ENCODE measurements at places on chromosomes 3 and 15.

DNA sequence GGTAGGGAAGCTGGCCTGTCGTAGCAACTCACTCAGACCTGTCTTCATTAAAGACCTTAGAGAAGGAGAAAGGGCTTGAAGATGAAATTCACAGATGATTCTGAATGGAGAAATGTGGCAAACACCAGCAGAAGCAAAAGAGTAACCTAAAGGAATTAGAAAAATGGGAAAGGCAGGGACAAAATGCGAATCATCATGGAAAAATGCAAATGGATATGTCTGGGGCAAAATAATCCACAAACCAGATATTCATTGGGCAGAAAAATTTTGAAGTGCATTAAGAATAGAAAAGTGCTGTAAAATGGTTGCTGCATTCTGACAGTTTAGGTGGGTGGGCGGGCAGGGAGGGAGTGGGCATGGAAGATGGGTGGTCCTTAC, 156.9 kb upstream of the RASGRP1 start:
- DNase-seq = no peak

DNA sequence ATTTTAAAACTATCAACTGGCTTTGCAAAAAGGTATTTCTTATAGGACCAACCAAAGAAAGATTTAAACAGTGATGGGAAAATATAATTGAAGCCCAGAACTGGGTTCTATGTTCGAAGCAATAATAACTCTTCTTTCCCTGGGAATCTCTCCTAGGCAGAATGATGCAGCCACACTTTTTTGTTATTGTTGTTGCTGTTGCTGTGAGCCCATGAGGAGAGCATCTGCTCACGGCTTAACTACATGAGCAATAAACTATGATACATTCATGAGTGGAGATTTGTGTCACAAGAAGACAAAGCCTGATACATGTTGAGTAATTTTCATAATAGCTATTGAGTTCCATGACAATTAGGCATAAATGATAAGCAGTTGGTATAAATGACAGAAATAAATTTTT, 80.5 kb downstream of the CRTC3 start:
- DNase-seq = no peak

GRCh38 chr3:155217591-155217990, 75.9 kb downstream of the STRIT1 start:
- no peak for DNase-seq

DNA sequence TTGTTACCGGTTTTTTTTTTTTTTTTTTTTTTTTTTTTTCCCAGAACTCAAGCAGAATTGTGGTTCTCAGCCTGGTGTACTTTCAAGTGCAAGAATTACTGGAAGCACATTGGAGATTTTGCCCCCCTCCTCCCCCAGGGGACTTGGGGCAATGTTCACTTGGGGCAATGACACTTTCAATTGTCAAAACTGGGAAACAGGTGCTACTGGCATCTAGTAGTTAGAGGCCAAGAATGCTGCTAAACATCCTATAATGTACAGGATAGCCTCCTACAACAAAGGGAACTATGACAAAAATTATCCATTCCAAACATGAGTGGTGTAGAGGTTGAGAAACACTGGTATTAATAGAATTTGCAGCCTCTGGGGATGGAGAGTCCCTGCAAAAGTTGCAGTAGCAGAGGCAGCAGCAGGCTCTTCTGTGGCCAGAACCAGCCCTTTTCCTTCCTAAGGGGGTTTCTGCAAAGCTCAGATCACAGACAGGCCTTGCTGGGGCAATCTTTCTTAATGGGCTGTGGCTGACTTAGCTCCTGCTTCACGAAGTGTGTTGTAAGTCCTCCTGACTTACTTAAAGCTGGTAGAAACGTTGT, 144.3 kb upstream of the MRPS22 start:
- no peak for DNase-seq

DNA sequence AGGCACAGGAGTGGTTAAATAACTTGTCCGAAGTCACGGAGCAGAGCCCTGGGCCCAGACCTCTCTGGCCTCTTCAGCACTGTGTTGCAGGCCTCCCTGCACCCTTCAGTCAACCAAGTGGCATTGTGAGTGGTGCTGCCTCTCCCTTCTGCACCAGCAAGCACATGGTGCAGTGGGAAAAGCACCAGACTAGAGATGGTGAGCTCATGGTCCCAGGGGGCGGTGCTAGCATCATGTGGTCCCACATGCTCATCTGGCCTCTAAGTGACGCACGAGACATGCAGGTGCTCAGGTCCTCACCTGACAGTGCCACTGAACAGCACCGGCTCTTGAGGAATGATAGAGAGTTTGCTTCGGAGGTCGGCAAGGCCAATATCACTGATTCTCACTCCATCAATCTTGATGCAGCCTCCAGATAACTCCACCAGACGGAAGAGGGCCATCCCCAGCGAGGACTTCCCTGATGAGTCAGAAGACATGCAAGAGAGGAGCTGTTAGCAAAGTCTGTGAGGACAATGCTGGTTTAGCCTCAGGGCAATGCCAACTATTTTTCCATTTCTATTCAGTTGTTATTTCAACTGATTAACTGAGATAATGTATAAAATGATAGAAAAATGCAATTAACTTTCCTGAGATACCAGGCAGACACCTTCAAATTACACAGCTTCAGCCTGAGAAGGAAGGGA, 53.1 kb upstream of the PARL start:
- DNase-seq = no peak

DNA sequence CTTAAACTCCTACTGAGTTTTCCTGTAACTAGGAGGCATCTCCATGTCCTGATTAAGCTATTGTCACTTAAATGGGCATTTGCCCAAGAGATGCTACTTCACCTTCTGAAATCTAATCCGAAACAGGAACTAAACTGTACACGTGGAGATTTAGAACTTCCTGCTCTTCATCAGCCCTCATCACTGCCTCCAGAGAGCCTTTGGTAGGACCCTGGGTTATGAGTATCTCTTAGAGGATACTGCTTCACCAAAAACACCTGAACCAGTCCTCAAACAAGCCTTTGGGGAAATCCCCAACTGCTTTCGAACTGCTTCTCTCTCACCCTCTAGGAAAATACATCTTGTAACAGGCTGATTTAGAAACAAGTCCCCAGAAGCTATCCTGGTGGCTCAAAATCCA, 320.3 kb downstream of the GAP43 start:
- DNase-seq = no peak

DNA sequence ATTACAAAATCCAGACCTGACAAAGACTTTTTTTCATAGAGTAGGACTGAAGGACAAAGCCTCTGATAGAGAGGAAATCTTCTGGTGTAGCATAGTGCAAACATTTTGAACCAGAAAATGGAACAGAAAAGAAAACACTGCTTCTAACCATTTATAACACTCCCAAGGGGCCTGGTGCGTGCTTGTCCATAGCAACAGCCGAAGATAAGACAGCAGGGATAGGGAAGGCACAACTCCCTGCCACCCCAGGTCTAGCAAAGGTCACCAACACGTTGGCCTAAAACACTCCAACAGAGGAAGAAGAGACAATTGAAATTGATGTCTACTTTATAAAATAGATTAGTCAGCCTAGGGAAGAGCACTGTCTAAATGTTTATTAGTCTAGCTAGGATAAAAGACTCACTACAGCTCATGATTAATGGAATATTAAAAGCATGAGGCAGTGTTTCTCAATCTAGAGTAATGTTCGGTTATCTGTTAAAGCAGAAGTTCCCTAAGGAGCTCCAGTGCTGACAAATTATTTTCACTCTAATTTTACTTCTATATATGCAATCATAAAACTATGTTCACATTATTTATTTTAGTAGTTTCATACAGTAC, 145.2 kb downstream of the P3H2 start:
- DNase-seq = no peak

- DNase-seq = no peak
These were observed 84.8 kb upstream of the LIMD1 start for GRCh38 chr3:45509768-45510129.

DNA sequence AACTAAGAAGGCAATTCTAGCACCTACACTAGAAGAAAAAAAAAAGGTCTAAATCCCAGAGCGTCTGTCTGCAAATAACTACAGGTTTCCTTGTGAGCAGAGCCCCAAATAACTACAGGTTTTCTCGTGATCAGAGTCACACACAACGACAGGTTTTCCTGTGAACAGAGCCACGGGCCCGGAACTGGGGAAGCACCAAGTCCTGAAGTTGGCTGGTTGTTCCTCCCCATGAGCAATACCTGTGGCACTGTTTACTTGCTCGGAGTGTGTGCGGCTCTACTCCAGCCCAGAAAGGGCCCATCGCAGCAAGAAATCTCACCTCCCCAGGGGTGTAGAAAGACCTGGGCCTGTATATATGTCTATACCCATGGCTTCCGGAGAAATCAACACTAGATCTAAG, 644 bp upstream of the MASP1 start:
- DNase-seq = no peak

- no peak for DNase-seq
These were observed 100.8 kb downstream of the KLF13 start for GRCh38 chr15:31427411-31427810.

GRCh38 chr3:162353414-162353813, 856.8 kb downstream of the OTOL1 start:
- no peak for DNase-seq

DNA sequence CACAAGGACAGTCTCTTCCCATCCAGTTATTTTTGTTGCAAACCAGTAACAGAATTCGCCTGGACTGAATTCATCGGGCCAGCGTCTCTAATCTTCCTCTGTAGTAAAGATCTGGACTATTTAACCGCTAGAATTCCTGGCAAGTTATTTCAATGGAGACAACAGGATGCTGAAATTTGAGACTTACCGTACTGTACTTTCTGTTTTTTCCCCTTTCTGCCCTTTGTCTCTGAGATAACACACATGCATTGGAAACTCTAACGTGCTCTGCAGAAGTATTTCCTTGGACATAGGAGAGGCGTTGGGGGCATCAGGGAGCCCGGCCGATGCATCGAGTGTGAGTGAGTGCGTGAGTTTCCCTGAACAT, 61.5 kb downstream of the ASB7 start:
- no peak for DNase-seq
